ENCODE measurements at places on chromosomes 2 and 18.

- DNase-seq: no peak
Measured at GRCh38 chr2:226579519-226579918, 220.1 kb downstream of the IRS1 start.

DNA sequence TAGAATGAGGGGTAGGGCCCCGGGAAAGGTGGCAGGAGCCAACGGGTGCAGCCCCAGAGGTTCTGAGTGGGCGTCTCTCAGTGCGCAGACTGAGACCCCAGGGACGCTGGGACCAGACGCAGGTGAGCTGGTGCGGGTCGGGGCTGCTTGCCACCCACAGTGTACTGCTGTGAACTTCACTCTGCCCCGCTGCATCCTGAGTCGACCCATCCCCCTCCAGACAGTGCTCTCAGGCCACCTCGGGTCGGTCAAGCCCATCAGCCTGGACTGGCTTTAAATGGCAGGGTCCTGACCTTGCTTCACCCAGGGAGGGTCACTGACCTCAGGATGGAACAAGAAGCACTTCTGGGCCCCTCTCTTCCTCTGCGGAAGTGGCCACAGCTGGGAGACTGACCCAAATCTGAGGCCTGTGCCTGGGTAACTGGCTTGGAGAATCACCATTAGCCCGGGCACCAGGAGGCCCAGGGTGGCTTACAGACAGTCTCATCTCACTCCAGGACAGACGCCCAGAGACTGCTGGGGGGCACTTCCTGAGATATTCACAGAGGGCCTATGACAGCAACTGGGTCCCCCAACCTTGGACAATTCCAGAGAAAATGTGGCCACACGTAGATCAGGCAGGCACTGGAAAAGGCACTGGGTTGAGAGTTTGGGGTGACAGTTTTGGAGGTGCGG is 23.7 kb upstream of the BOK start:
- no peak for DNase-seq

GRCh38 chr2:57490741-57491140 is 555.9 kb upstream of the VRK2 start:
- DNase-seq: no peak

- no peak for DNase-seq
Measured at GRCh38 chr2:145194673-145195072, 674.8 kb upstream of the ZEB2 start.

- DNase-seq: peak; percentile 12
Measured at GRCh38 chr2:128178650-128179460, 87.9 kb downstream of the UGGT1 start.

DNA sequence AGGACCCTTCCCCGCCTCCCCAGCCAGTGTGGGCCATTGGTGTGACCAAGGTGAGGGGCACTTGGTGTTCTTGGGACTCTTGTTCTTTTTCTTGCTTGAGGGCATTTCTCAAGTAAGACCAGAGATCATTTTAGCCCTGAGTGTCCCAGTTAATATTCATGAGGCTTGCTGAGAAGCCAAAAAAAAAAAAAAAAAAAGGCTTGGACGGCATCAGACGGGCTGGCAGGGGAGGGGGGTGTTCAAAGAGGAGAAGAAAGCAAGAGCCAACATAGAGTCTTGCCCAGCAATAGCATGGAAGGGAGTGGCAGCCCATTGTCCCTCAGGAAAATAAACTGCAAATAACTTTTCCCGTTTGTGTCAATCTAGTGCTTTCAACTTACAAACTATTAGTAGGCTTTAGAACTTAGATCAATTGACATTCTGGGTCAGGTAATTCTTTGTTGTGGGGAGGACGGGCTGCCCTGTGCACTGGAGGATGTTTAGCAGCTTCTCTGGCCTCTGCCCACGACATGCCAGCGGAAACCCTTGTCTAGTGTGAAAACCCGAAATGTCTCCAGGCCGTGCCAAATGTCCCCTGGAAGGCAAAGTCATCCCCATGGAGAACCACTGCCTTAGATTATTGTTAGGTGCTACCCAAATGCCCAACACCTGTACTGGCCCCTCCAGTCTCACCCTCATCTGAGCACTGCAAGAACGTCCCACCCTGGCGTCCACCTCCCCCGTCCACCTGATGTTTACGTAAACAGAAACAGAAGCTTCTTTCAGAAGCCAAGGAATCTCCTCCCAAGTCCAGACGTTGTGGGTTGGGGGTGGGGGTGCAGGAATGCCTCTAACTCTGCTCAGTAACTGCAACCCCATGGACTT is 163.4 kb downstream of the BCL2 start:
- no peak for DNase-seq

- no peak for DNase-seq
Measured at GRCh38 chr2:38207168-38207567, 131.2 kb upstream of the CYP1B1 start.

All from stimulated activated CD4-positive, alpha-beta T cell treated with anti-CD3 and anti-CD28 coated beads, Interleukin-1b, Interleukin-23, amount 100 ng/mL, for 1 hour (primary cell).